ENCODE measurements at places on chromosomes 3 and 15. TPM values are rescaled to one million over a fixed set of nuclear protein-coding genes. Genes with fewer than 3 reads are reported as not detected.

FBXW12 gene
- total RNA-seq, result not detected

CHST13 gene
- not detected for total RNA-seq

WDR5B gene
- total RNA-seq, result 7.4 TPM

CCR1 gene
- total RNA-seq, result not detected

PEX5L gene
- 5.6 TPM for total RNA-seq

TMEM158 gene
- total RNA-seq, result 17.7 TPM

ERICH6 gene
- total RNA-seq, result 0.03 TPM

SEMA3F gene
- total RNA-seq, result 31.0 TPM

SLC25A26 gene
- 16.3 TPM for total RNA-seq

TRAT1 gene
- not detected for total RNA-seq

SPTSSB gene
- total RNA-seq, result 0.20 TPM

GPR62 gene
- 0.07 TPM for total RNA-seq

CCDC13 gene
- total RNA-seq, result 0.36 TPM

EIF5A2 gene
- total RNA-seq, result 22.4 TPM

TMEM45A gene
- total RNA-seq, result 160 TPM

DNAJA4 gene
- total RNA-seq, result 3.4 TPM

PGBD4 gene
- total RNA-seq, result 3.9 TPM

TEX55 gene
- total RNA-seq, result not detected

HYPK gene
- total RNA-seq, result 5.4 TPM

CERS3 gene
- not detected for total RNA-seq

RBP2 gene
- total RNA-seq, result not detected

SOX14 gene
- total RNA-seq, result not detected

ZKSCAN7 gene
- 4.8 TPM for total RNA-seq

UCN2 gene
- total RNA-seq, result 1.4 TPM

LINGO1 gene
- 0.33 TPM for total RNA-seq

PCSK6 gene
- 1.1 TPM for total RNA-seq

RAB27A gene
- total RNA-seq, result 9.1 TPM

TICRR gene
- total RNA-seq, result 1.7 TPM

POLR2H gene
- 54.1 TPM for total RNA-seq

SCG5 gene
- total RNA-seq, result 29.6 TPM

IL17RB gene
- total RNA-seq, result under 0.01 TPM

LMAN1L gene
- total RNA-seq, result not detected

LRRC2 gene
- total RNA-seq, result 1.5 TPM

PRICKLE2 gene
- 35.4 TPM for total RNA-seq

ST3GAL6 gene
- 19.9 TPM for total RNA-seq

CHAC1 gene
- total RNA-seq, result 19.6 TPM

TOPBP1 gene
- total RNA-seq, result 22.5 TPM
